ENCODE measurements at places on chromosomes 5 and 9.

DNA sequence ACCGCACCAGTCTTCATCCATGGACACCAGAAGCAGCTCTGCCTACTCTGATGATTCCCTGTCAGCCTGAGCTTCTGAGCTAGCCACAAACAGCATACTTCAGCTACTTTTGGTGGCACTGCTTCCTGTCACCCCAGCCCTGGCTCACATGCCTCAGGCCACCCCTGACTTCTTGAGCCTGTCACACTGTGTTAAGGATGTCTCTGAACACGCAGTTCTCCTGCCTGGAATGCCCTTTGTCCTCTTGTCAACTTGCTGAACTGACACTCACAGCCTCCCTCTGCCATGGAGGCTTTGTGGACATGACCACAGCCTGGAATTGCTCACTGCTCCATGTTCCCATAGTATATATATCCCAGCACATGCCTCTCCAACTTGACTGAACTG, 7.2 kb downstream of the MACROH2A1 start:
- DNase-seq = no peak

DNA sequence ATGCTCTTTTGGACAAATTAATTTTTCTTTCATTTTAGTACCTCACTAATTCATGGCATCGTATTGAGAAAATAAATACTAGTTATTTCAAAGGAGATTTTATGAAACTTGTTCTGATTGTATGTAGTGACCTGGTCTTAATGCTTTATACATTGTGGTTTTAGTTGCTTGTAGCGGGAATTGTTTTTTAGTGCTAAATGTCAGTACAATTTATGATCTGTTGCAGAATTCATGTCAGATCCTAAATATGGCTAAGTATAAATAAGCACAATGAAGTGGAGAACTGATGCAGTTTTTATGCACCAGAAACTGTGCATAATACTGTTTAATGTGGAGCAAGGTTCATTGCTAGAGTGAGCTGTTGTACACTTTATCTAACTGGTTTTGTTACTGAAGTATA, 308.8 kb downstream of the PJA2 start:
- no peak for DNase-seq

DNA sequence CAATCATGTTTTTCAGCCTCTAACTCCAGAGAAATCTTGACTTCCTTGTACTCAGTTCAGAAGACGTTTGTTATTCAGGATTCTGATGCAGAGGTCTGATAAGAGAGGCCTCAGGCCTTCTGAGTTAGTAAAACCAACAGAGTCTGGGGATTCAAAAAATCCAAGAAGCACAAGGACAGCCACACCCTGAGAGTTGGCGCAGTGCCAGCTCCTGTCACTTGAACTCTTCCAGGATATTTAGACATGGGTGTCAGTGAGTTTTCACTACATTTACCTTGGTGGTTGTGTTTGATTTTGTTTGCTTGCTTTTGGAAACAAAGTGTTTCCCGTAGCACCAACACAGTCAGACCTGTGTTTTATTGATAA, 41.6 kb upstream of the PDE8B start:
- no peak for DNase-seq

- no peak for DNase-seq
Measured at GRCh38 chr5:159805021-159805420, 111.3 kb upstream of the ADRA1B start.

DNA sequence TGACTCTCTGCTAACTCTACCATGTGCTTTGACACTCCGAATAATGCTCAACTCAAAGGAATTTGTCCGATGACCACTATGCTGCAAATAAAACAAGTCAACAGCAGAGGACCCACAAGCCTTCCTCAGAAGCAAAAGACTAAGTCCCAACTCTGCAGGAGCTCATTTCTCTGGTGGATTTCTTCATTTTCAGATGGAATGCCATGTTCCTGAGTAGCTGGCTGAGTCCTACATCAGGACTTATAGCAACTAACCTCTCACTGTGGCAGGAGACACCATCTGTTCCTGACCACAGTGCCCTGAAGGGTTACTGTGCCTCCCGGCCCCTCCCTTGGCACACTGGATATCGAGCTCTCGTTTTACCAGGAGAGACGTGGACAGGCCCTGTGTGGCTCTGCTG, 20.8 kb downstream of the LHFPL2 start:
- no peak for DNase-seq

DNA sequence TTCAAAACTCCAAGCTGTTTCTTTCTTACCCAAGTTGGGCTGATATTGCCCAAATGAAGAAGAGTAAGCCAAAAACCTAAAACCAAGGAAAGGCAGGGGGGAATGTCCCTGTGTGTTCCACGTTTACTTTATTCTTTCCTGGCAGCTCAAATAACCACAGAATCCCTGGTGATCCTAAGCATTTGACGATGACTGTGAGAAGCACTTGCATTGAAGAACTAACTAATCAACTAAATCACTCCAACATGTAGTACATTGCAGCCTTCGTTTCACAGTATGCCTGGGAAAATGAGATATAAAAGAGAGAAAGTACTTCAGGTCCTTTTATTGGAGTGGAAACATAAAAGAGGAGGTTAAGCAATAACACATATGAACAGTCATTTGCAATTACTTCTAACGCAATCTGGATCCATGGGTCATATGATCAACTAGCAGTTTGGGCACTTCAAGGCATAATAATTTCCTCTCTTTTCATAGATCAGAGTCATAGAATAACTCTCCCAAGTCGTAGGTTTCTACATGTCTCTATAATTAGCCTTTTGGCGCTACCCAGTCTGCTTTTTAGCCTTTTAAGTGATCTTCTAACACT, 338.4 kb downstream of the TMEM167A start:
- no peak for DNase-seq

DNA sequence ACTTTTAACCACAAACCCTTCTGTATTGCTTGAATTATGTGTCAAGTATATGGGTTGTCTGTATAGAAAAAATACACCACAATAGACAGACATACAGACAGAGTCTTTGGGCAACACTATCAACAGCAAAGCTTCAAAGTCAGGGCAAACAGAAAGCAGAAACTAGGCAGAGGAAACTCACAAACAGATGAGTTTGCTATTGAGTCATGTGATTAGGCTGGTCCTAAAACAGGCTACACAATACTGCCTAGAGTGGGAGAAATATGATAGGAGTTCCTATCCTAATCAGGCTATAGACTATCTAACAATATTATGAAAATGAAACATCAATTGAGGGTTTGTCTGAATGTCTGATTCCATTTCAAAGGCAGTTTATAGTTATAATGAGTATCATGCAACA, 156.4 kb downstream of the EDIL3 start:
- DNase-seq = no peak

- DNase-seq = no peak
Measured at GRCh38 chr5:113846941-113847340, 333.4 kb downstream of the YTHDC2 start.

DNA sequence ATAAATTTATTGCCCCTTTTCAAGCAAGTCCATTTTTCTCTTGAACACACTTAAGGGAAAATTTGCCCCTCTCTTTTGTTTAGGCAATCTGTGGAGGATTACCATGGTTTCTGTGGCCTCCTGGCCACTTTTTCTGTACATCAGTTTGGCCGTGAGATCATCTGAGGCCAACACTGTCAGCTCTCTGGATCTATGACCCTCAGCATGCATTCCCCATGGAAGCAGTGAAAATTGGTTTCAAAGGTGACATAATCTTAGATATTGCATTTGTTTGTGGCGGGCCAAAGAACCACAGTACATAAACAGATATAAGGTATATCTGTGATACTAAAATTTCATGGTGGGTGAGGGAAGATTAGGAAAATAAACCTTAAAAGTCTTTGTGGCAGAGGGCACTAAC, 4.6 kb upstream of the ZNF474 start:
- DNase-seq = no peak

DNA sequence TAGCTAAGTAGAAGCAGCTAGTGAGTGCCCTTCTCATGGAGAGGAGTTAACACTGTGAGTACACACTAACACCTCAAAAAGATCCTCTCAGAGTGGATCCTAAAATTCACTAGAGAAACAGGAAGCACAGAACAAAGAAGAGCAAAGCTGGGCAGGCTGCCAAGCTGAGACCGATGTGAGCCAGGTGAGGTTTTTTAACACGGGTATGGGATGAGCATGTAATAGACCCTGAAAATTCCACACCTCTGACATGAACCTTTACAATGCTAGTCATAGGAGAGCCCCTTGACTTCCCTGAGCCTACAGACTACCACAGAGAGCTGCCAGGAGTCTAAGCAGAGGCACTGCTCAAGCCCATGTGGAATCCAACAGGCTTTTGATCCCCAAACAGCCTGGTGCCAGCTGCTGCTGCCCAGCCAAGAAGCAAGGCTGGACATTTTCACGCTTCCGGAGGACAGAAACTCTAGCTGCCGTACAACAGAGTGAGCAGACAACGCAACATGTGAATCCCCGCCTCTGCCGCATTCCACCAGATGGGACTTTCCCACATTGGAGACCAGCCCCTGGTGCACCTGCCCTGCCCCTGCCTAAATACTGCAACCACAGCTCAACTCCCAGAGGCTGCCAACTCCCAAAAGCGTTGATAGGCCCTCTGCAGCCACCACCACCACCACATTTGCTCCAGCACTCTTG, 280.8 kb downstream of the CDH10 start:
- no peak for DNase-seq

- DNase-seq = no peak
Measured at GRCh38 chr5:4137781-4138180, 542.1 kb downstream of the IRX1 start.

Measured in stimulated activated CD4-positive, alpha-beta T cell treated with anti-CD3 and anti-CD28 coated beads, Interleukin-2, amount 100 ng/mL, for 4 hours (primary cell).